ENCODE measurements at places on chromosomes 3 and 15.

DNA sequence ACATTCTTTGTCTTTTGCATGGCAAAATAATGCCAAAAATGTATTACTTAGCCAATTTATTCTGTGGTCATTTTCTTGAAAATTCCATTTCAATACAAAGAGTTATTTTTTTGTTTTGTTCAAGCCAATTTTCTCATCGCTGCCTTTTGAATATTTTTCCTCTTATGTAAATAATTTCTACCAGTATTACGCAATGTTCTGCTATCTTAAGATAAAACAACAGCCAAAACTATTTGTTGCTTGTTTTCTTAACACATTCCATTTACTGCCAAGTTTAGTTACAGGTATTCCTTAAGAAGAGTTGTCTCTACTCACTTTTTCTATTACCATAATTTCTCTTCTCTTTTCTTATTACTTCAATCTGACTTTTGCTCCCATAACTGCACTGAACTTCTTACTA is 163.1 kb downstream of the ROBO1 start:
- DNase-seq: no peak

GRCh38 chr15:71743861-71744382 is 66.4 kb upstream of the NR2E3 start:
- DNase-seq: peak; percentile 37

DNA sequence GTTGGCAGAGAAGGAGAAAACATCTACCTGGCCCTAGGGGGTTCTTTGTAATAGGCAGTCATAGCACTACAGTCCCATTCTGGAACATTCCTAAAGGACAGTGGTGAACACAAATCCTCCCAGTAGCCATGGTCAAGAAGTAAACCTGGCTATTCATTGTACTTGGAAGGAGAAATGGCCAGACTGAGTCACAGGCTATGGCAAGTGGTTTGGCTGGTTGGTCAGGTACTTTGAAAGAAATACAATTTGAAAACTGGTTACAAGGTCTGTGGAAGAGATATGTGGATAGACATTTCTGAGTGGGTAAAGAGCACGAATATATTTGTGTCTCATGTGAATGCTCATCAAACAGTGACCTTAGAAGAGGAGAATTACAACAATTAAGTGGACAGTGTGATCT is 33.0 kb upstream of the FAN1 start:
- DNase-seq: no peak

- DNase-seq: peak; percentile 76
These were observed 26.9 kb upstream of the MYO1E start for GRCh38 chr15:59399465-59400102.

DNA sequence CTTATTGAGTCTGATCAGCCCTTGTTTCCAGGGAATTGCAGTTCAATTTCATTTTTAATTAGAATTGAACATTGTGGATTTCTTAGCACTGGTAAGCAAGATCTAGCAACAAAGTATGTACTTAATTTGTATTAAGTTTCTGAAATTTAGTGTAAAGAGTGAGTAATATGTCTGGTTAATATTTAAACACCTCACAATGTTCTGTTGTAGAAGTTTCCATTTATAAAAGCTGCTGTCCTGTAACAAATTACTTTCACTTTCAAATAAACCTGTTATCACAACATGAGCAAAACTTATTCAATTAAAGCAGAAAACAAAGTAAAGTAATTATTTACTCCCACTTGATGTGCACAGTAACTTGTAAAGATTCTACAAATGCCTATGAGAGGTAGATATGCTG is 448.5 kb downstream of the NAALADL2 start:
- no peak for DNase-seq

DNA sequence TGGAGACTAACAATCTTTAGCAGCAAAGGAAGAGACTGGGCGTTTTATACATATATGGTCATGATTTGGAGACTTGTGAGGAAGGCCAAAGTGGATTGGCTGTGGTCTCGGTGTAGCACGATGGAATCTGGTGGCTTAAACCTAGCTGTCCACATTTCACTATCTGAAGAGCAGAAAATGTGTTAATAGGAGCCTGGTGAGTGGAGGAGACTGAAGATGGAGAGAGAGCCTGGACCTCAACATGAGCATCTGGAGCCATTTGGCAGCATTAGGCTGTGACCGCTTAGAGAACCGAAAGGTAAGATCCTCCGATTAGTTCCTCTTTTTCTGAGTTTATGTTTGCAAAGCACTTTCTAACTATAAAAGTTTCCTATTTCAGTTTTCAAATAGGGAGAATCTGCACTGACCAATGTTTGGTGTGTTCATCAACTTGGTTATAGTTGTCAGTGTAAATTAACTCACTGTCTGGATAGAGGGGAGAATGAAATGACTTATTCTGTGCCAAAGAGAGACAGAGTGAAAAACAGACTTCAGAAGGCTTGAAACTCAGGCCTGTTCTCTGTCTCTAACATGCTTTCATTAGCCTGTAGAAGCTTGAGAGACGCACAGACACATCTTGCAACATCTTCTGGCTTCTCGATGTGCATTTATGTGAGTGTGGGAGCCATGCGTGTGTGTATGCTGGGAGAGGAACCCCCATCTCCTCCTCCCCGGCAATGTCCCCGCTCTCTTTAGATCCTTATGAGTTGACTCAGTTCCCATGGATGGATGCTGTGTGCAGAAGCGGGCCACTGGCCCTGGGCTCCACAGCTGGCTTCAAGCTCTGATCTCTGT is 244.7 kb upstream of the TBL1XR1 start:
- peak; percentile 60 for DNase-seq

All from pons (tissue), 1 donor.